Cardiac ventricle fibroblast (primary cell): ENCODE measurements at places on chromosomes 12 and 14. TPM values are rescaled to one million over a fixed set of nuclear protein-coding genes. Genes with fewer than 3 reads are reported as not detected.

The WNT1 gene
- not detected in 2 replicates for total RNA-seq

The TPPP2 gene
- not detected in 2 replicates for total RNA-seq

The KRT7 gene
- 3.4 and 6.3 TPM in 2 replicates for total RNA-seq

The PTGES3 gene
- total RNA-seq: 72.7 and 74.6 TPM in 2 replicates

The CLEC1A gene
- 0.25 and 2.4 TPM in 2 replicates for total RNA-seq

The ZFHX2 gene
- 0.44 TPM in 1 of 2 replicates, not detected in the other for total RNA-seq

The CACNA1C gene
- 8.2 and 9.9 TPM in 2 replicates for total RNA-seq

The GPR137C gene
- 0.39 and 0.87 TPM in 2 replicates for total RNA-seq

The TTC7B gene
- 18.2 and 22.1 TPM in 2 replicates for total RNA-seq
